ENCODE measurements at places on chromosomes 7 and 10. TPM values are rescaled to one million over a fixed set of nuclear protein-coding genes. Genes with fewer than 3 reads are reported as not detected.

The ATG9B gene
- total RNA-seq, result not detected

The WDR91 gene
- 6.0 TPM for total RNA-seq

The KCNIP2 gene
- not detected for total RNA-seq

The RNF148 gene
- total RNA-seq, result 0.43 TPM

The MYO3A gene
- total RNA-seq, result not detected

The ASB10 gene
- total RNA-seq, result not detected

The LRIT1 gene
- not detected for total RNA-seq

The GRID1 gene
- total RNA-seq, result 0.34 TPM
